ENCODE measurements at places on chromosomes 12 and 14. TPM values are rescaled to one million over a fixed set of nuclear protein-coding genes. Genes with fewer than 3 reads are reported as not detected.

Gene KRT8
- total RNA-seq: 4,320 TPM

Gene RFX4
- total RNA-seq: not detected

Gene ENO2
- 40.6 TPM for total RNA-seq

Gene CNTN1
- total RNA-seq: 41.5 TPM

Gene OR4Q3
- total RNA-seq: not detected

Gene ACVRL1
- total RNA-seq: not detected

Gene RAPGEF3
- total RNA-seq: 0.54 TPM

Gene KCNK10
- total RNA-seq: not detected

Gene CD163
- not detected for total RNA-seq

Gene APOF
- not detected for total RNA-seq

Gene NR4A1
- 23.2 TPM for total RNA-seq

Gene TMPO
- total RNA-seq: 78.3 TPM

Gene RHOJ
- total RNA-seq: not detected

Gene KRT74
- total RNA-seq: not detected

Gene CCDC63
- not detected for total RNA-seq

Gene SERPINA12
- not detected for total RNA-seq

Gene PTPRR
- 0.18 TPM for total RNA-seq

Gene LIN7A
- 0.61 TPM for total RNA-seq

Gene CMTM5
- not detected for total RNA-seq

Gene CRIP1
- total RNA-seq: 1,412 TPM

Gene CLEC7A
- not detected for total RNA-seq

Gene CACNA2D4
- not detected for total RNA-seq

Gene LLPH
- total RNA-seq: 53.0 TPM

Gene DAO
- total RNA-seq: not detected

Gene SERPINA3
- 11.0 TPM for total RNA-seq

Gene NPAS3
- not detected for total RNA-seq

Gene TMEM132C
- total RNA-seq: not detected

Gene INHBC
- not detected for total RNA-seq

Gene PDZRN4
- not detected for total RNA-seq

Gene ERP27
- not detected for total RNA-seq

Gene PPM1H
- 6.0 TPM for total RNA-seq

Gene LRCOL1
- not detected for total RNA-seq
